ENCODE measurements at places on chromosomes 6 and 20.

GRCh38 chr6:64224819-64225218 is 589.2 kb downstream of the PHF3 start:
- DNase-seq: no peak

DNA sequence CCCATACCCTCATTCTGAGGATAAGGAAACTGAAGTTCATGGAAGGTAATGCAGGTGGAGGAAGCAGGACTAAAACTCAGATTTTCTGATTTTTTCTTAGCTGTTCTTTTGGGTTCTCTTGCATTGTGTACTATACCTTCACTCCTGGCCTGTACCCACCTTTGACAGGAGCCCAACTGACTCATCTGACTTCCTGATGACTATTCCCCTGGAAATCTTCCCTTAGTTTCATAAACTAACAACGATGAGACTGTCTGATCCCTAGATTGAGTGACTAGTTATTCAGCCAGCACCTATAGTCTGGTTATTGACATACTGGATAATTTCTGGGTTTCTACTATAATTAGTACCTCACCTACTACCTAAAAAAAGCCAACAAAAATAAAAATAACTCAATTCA is 10.1 kb downstream of the CRYBG1 start:
- DNase-seq: no peak

DNA sequence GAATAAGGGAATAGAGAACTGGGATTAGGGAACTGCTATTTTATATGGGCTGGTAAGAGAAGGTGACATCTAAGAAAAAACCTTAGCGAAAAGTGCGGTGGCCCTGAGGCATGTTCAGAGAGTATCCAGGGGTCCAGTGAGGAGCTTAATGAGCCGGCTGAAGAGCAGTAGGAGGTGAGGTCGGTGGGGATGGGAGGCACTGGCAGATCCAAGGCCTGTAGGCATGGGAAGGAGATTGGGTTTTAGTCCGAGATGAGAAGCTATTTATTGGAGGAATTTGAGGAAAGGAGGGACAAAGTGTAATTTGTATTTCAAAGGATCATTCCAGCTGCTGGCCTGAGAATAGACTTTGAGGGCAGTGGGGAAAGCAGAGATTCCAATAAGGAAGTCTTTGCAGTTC is 123.8 kb downstream of the QKI start:
- DNase-seq: no peak

- DNase-seq: peak; percentile 65
These were observed at the start of gene C6orf118 for GRCh38 chr6:165308926-165309731. TSS of gene C6orf118 (minus strand) at chr6:165309605. CDS start at chr6:165309586, 19 bp downstream.

GRCh38 chr20:52142757-52143156 is 48.8 kb downstream of the ZFP64 start:
- DNase-seq: no peak

- no peak for DNase-seq
These were observed 19.1 kb downstream of the VSTM2L start for GRCh38 chr20:37922016-37922415.

GRCh38 chr20:36528875-36529417 is 12.4 kb upstream of the MYL9 start:
- DNase-seq: no peak
